D721Med (cell line): ENCODE measurements at places on chromosomes 3 and 15.

GRCh38 chr15:67422296-67422695 is 98.6 kb upstream of the C15orf61 start:
- DNase-seq = no peak

DNA sequence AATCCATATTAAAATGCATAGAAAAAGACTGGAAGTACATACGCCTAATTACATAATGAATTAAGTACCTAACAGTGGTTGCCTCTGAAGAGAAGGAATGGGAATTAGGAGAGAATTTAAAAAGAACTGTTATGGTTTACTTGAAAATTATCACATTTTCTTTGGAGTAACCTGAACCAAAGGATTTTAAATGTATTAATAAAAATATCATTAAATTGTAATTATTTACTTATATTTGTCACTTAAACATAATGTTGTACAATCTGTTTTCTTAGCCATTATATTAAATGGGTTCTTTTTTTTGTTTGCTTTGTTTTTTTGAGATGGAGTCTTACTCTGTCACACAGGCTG is 114.2 kb upstream of the SLC7A14 start:
- DNase-seq = no peak

- no peak for DNase-seq
Observed at GRCh38 chr15:100250176-100250800, 91.5 kb downstream of the ADAMTS17 start.

DNA sequence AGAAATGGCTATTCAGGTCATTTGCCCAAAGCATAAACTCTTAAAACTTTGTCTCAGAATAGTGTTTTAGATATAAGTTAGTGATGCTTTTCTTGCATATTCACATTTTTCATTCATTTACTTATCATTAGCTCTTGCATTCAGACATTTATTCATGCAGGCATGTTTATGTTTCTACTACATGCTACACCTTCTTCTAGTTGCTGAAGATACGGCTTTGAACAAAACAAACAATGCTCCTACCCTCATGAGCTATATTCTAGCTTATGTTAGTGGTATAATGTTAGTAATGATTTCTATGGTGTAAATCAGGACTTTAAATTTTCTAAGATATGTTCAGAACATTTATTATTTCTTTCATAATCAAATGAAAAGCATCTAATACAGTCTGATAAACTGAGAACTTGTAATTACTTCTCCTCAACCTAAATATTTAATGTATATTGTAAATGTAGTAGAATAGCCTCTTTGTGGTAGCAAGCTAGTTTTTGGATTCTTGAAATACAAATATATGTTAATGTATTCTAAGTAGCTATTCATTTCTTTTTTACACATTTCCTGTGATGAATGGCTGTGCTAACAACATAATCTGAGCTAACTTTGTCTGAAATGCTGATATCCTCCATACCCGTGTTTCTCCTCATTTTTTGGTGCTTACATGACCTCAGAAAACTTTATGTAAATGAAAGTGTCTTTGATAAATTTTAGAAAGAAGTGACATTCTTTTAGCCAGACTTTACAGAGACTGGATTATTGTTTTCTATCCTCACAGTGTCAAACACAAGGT is 15.5 kb upstream of the GOLGA8B start:
- no peak for DNase-seq

DNA sequence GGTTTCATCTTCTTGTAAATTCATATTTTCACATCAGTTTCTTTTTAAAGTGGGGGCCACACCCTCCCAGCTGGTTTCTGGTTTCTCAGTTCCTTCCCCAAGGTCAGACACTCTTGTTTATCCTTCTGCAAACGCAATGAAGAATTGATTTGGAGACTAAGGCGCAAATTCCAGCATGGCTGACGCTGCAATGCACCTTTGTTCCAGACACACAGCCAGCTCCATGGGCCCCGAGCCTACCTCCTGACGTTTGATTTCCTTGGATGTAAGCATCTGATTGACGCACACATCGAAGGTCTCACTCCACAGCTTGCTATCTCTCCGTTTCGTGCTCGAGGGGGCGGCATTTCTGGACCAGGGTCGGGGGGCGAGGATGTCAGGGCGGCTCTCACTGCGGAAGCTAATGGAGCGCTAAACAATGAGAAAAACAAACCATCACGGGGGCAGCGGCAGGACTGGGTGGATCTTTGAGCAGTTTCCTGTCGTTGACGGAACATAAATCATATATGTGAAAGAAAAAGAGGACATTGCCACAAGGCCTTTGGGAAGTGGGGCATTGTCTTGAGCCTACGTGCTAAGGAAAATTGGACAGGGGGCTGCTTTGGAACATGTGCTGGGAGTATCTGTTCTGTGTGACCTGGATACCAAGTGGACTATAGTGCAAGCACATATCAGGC is 46.9 kb downstream of the ARHGEF3 start:
- DNase-seq = no peak

DNA sequence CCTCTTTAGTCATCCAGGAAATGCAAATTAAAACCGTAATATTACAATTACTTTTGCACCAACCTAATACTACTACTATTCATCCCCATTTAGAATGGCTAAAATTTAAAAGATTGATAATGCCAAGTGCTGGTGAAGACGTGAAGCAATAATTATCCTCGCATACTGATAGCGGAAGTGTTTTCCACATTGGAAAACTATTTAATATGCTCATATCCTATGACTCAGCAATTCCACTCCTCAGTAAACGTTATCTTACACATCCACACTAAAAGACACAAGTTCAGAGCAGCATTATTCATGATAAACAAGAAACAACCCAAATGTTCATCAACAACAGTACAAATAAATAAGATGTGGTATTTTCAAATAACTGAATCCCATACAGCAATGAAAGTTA is 70.6 kb downstream of the VPS13C start:
- DNase-seq = no peak

GRCh38 chr15:48176112-48176511 is 2.0 kb downstream of the MYEF2 start:
- DNase-seq = no peak
